ENCODE measurements at places on chromosomes 7 and 10.

GRCh38 chr10:128859738-128860386 lies 607.2 kb upstream of the MGMT start:
- DNase-seq: no peak

- no peak for DNase-seq
These were observed 57.7 kb upstream of the FAM20C start for GRCh38 chr7:134561-135256.

DNA sequence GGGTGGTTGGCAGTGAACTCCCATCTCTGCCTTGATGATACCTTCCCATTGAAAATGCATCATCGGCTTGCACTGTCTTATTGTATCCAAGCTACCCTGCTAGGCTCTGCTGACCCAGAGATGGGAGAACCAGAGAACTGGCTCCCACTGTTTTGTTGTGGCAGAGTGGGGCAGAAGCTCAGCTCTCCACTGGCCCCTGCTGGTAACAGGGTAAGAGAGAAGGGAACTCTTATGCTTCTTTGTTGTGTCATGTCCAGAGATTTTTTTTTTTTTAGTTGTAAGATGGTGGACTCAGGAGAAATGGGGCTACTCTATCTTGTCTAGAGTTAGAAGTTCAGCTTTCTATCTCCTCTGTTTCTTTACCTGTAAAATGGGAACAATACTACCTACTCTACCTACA lies 100.5 kb upstream of the SDK1 start:
- DNase-seq: no peak

- peak; percentile 26 for DNase-seq
These were observed 707.5 kb upstream of the FZD8 start for GRCh38 chr10:36349445-36350078.

GRCh38 chr10:72649291-72649690 lies 23.4 kb upstream of the MICU1 start:
- DNase-seq: no peak
